SK-MEL-5 (cell line): ENCODE measurements at places on chromosomes 13 and 19. TPM values are rescaled to one million over a fixed set of nuclear protein-coding genes. Genes with fewer than 3 reads are reported as not detected.

- DNase-seq, result no peak
Measured at GRCh38 chr13:60881507-60881906, 484.5 kb downstream of the TDRD3 start.

DNA sequence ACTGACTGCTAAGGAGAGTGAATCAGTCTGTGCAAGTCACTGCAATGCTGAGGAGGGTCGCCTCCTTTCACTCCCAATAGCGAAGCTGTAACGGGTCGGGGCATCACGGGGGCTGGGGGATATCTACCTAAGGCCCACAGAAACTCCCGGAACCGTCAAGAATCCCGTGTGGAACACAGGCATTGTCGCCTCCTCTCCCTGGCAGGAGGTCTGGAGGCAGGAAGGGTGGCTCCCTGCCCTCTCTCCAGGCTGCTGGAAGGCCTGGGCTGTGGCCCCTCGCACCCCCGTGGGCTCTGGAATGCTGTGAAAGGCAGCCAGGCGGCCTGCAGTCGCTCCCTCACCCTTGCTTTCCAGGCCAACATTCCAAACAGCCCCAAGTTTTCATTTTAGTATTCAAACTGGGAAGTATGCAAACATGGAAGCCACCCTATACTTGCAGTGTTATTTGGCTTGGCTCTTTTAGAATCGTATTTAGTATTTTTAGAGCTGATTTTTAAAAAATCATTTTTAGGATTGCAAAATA is 109.4 kb downstream of the CRYL1 start:
- no peak for DNase-seq

GRCh38 chr13:46685006-46685730 is 111.8 kb downstream of the ESD start:
- DNase-seq, result no peak

DNA sequence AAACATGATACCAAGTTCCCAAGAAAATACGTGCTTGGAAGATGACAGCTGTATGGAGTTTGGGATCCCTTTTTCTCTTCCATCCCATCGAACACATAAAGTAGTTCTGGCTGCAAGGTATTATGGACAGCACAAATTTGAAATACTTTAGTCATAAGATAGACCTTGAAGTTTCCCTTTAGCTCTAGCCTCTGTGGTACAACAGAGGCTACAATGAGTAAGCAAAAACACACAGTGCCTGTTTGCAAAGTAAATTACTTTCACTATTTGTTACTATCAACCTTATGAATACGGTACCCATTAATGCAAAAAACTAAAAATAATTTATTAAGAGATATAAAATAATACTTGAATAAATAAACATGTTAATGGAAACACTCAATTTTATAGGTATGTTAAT is 21.0 kb upstream of the LRCH1 start:
- DNase-seq, result no peak

DNA sequence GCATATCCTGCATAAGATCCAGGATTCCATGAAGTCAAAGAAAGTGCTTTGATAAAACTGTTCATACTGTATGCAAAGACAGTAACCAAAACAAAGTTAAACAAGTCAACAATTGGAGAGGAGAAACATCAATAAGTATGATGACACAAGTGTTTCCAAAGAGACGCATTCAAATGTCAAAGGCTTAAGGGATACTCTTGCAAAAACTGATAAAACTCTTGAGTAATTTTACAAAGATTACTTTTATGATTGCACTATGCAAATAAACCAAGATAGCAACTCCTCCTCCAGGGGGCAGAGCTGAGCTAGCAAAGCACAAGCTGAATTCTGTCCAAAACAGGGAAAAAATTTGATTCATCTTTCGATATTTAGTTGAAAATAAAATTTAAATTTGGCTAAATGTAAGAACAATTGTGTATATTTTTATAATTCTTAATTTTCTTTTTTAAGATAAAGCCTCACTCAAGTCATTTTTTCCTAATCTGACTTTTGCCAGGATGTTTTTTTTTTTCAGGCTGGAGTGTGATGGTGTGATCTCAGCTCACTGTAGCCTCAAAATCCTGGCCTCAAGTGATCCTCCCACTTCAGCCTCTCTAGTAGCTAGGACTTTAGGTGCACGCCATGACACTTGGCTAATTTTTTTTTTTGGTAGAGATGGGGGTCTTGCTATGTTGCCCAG is 84.0 kb downstream of the MZT1 start:
- peak; percentile 60 for DNase-seq

DNA sequence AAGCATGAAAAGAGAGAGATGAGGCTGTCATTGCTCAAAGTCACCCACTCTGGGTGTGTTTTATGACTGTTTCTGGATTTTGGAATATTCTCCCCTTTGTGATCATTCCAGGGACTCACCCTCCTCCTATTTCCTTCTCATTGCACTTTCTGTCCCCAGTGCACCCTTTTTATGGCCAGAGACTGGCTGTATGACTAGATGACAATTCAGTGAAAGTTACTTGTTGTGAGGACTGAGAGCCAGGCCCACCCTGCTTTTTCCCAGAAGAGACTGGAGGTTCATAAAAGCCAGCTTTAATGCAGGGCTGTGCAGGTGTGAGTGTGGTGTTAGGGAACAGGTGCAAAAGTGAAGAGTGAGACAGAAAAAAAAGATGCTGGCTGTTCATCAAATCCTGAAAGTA is 17.3 kb downstream of the CEACAM7 start:
- DNase-seq, result no peak

The BCL3 gene
- total RNA-seq, result 2.7 and 3.7 TPM in 2 replicates

The CALR3 gene
- total RNA-seq, result 0.29 and 0.53 TPM in 2 replicates

The TOMM40 gene
- total RNA-seq, result 96.6 and 106 TPM in 2 replicates
